ENCODE measurements at places on chromosomes 2 and 18.

DNA sequence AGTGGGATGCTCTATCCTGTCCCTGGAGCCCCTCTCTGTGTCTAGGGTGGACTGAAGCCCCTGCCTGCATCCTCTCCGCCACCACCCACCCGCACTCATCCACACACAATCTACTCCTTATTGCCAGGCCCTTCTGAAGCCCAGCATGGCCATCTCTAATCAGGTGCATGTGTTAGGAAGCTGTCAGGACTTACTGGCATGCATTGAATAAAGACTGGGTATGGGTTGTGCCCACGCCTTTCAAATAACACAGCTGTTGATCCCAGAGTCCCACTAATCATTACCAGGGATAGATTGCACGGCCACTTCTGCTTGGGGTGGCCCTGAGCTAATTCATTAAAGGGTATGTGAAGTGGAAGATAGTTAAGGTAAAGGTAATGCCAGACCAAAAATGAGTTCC, 88.4 kb downstream of the CABLES1 start:
- no peak for DNase-seq

DNA sequence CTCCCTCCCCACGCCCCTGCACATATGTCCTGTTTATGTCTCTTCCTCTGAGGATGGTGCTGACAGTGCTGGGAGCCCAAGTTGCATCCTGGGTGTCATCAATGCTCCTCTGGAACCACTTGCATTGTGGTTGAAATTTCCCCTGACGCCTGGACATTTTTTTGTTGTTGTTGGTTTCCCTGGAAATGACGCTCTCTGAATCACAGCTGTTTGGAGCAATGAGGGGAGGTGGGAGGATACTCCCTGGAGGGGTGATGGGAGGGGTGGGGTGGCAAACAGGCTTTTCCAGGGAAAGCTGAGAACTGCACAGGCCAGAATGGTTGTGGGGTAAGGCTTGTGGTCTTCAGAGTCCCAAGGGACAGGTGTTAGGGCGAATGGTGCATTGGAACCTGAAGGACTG, 29.6 kb downstream of the CELF4 start:
- no peak for DNase-seq

DNA sequence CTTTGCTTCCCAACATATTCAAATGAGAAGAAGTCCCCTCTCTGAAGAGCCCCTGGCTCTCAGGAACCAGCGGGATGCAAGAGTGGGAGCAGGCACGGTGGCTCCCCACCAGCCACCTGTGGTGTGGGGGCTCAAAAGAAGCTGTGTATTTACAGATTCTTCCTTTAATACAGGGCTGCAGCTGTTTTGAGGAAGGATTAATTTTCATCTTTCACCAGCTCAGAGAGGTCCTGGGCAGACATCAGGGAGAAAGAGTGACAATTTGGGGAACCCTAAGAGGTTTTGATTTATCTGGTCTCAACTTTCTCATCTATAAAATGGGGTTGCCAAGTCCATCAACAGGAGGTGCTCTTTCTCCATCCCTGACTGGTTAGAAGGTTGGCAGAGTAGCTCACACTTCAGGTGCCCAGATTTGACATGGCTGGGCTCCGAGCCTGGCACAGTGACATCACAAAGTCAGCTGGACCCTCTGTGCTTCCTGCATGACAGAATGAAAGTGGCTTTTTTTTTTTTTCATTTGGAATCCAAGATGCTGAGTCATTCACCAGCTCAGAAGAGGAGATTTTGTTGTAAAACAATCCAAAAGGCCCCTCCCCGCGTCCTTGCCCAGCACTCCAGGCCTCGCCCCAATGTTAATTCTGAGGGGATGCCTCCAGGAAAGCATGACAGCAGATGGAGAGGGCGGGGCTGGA, 15.5 kb upstream of the SIX2 start:
- no peak for DNase-seq

- no peak for DNase-seq
Observed at GRCh38 chr2:74471332-74472065, 981 bp downstream of the MRPL53 start.

GRCh38 chr2:201642086-201642578, 1.2 kb downstream of the TMEM237 start:
- no peak for DNase-seq

GRCh38 chr2:233271693-233272092, 20.2 kb downstream of the ATG16L1 start:
- no peak for DNase-seq

DNA sequence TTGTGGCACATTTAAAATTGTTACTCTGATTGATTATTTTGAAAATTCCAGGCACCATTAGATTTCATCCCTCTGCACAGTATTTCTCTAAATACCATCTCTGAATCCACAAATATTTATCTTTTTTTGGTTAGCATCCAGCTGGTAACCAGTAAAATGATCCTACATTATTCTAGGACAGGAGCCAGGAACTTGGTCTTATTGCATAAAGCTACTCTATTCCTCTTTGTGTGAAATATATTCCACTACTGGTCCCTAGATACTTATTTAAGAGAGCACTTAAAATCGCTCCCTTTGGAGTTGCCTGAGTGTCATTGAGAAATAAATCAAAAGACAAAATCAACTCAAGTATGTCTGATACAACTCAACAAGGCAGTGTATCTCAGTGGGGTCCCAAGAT, 7.4 kb upstream of the MBOAT2 start:
- no peak for DNase-seq

GRCh38 chr2:3223080-3223923, 154.3 kb downstream of the EIPR1 start:
- peak; percentile 48 for DNase-seq

DNA sequence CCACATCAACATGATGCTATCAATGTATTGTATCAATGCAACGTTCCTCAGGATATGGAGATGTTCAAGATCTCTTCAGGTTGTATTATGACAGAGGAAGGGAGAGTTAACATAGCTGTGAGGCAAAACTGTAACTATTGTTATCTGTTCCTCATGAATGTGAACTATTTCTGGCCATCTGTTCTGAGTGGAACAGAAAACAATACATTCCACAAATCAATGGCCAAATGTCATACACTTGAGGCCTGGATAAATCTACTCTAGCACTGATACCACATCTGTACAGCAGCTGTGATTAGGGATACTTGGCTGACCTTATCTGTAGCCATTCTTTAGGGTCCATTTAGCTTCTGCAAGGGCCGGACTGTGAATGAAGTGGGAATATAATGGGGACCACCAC, 447.9 kb downstream of the IRS1 start:
- DNase-seq = no peak

- no peak for DNase-seq
Observed at GRCh38 chr18:39840856-39841481, 2114.1 kb upstream of the PIK3C3 start.

- DNase-seq = no peak
Observed at GRCh38 chr2:80168801-80169200, 135.8 kb downstream of the LRRTM1 start.

- no peak for DNase-seq
Observed at GRCh38 chr2:128753800-128754199, 435.1 kb upstream of the HS6ST1 start.

DNA sequence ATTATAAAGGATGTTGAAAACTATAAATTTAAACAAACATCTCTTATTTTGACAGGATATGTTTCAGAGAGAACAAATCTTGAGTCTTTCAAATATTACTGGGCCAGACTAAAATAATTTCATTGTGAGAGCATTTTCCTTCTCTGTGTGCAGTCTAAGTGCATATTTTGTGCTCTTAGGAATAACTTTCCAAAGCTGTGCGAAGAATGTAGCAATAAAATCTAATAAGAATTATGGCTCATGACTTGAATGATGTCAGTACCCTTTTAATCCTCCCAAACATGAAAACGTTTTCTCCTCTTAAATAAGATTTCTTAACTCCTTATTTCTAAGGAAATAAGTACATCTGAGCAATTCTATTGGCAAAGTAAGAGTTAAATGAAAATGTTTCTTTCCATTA, 76.2 kb upstream of the EFEMP1 start:
- no peak for DNase-seq

- DNase-seq = no peak
Observed at GRCh38 chr18:10298346-10298745, 156.1 kb upstream of the APCDD1 start.

DNA sequence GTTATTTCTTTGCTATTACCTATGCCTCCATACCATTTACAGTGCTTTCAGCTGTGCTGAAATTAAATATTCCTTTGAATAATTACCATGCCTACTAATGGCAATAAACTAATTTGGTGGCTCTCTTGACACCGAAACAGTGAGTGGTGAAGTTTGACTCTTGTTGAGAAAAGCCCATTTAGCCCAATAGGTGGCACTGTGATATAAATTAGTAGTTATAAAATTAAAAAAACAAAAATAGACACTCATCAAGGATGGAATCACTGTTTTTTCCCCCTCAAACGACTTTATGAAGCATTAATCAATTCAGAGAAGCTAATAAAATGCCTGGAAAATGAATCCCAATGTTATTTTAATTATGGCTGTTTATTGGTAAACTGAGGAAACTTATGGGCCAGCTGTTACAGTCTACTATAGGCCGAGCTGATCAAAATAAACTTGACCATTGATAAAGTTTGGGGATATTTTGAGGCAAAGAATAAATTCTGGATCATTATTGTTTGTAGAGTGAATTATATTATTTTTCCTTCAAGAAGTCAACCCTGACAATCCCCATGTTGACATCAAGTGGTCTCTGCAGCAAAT, 339.6 kb downstream of the TRIB2 start:
- DNase-seq = no peak

DNA sequence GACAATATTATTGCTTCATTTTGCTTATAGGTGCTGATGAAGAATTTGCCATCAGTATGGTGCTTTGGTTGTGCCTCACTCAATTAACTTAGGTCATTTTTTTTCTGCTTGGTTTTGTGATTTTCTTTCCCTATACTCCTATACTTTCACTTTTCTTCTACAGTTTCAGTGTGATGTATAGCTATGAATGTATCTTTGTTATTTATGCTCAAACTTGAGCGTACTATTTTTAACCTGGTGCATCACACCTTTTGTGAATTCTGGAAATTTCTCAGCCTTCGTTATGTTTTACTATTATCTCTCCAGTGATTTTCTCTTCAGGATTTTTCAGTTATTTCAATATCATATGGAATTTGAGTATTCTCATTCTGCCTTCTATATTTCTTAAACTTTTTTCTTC, 2035.3 kb upstream of the LRRTM1 start:
- no peak for DNase-seq

- peak; percentile 0 for DNase-seq
Observed at GRCh38 chr18:52288403-52289004, 51.5 kb upstream of the DCC start.

- no peak for DNase-seq
Observed at GRCh38 chr18:27967913-27968824, 208.8 kb downstream of the CDH2 start.

DNA sequence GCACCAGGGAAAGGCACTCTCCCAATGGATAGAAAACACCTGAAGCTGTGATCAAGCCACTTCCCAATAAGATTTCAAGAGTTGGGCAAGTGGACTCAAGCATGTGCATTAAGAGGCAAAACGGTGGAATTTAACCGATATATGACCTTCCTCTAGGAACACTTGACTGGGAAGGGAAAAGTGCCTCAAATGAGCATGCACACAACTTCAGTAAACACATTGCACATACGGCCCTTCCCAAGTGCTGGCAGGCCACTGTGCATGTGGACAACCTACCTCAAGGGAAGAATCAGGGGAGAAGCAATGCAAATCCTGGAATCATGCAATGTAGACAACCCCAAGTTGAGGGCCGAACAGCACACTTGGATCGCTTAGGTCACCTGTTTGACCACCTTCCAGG, 23.9 kb upstream of the SH3RF3 start:
- DNase-seq = no peak

GRCh38 chr2:24565537-24565936, 74.5 kb downstream of the NCOA1 start:
- no peak for DNase-seq

GRCh38 chr2:96554293-96555145, 18.0 kb downstream of the ARID5A start:
- peak; percentile 75 for DNase-seq

DNA sequence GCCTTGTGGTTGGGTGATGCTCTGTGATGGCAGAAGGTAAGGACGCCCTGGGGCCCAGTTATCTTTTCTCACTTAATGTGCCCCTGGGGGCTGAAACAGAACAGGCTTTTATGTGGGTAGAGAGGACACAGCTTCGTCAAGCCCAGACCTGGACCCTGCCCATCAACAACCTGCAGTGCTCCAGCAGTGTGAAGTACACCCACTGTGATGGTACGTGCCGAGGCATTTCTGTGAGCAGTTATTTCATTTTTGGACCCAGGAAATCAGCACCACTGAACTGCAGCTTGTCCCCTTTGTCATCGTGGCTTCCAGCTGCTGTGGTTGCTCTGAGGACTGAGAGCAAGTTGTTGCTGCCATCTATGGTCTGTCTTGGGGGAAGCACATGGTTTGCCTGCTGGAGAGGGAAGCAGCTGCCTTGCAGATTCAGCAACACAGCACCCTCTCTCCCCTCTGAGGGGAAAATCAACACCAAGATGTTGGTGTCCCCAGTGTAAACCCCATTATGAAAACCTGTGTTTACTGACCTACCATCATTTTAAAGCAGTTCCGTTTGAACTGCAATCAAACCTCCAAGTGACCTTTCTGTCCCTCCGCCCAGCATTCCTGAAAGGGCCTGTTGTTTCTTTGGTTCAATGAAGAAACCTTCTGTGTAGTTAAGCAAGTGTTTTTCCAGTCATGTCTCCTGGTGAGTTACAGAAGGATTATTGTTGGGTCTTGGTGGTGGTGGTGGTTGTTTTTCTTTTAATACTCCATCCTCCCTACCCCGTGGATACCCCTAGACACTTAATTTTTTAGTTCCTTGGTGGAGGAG, 158.2 kb downstream of the MGAT5 start:
- peak; percentile 26 for DNase-seq

DNA sequence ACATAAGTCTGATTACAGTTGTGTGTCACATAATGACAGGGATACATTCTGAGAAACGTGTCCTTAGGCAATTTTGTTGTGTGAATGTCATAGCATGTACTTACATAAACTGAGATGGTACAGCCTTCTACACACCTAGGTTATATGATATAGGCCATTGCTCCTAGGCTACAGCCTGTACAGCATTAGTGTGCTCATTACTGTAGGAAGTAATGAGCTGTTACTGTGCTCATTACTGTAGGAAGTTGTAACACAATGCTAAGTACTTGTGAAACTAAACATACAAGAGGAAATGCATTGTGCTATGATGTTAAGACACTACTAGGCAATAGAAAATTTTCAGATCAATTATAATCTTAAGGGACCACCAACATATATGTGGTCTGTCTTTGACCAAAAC, 72.8 kb downstream of the UPP2 start:
- no peak for DNase-seq

GRCh38 chr18:67636597-67637385, 120.3 kb upstream of the DSEL start:
- DNase-seq = no peak

GRCh38 chr2:66827851-66828250, 392.9 kb downstream of the MEIS1 start:
- DNase-seq = no peak

- no peak for DNase-seq
Observed at GRCh38 chr2:55759271-55759921, 65.8 kb upstream of the PNPT1 start.

DNA sequence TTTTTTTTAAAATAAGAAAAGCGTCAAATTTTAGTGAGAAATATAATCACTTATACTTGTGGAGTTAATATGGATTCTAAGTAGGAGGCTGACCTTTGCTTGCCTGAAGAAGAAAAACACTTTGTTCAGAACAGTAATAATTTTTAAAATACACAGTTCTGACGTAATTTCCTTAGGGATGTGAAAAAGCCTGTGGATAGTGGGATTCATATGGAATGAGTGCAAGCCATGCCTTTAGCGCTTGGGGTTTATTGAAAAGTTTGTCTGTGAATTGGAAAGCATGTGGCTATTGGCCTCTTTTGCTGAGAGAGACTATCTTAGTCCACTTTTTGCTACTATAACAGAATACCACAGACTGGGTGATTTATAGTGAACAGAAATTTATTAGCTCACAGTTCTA, 151.3 kb downstream of the CCDC85A start:
- no peak for DNase-seq

All from GM12892 (cell line).